GM20000 (cell line): ENCODE measurements at places on chromosomes 13 and 19.

DNA sequence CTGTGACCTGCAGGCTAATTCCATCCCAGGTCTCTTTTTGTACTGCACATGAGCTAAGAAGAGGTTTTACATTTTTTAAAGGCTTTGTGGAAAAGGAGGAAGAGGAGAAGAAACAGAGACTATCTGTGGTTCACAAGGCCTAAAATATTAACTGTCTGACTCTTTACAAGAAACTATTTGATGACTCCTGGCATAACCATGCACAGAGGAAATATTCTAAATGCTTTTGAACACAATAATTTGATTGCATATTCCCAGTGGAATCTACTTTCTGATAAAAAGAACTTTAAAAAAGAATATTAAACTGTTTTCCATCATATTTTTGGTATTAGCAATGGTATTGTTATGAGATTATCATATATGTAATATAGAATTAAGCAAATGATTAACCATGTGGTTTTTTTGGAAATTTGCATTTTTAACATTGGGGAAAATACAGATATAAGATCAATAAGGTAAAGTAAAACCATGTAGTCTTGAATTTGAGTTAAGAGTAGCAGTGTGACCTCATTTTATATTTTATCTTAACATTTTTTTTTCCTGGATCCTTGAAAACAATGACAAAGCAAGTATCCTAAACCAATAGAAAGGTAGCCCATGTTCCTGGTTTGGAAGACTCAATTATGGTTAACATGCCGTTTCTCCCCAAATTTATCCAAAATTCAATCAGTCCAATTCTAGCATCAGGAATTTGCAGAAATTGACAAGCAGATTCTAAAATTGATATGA lies 251.0 kb downstream of the UQCRFS1 start:
- no peak for DNase-seq

DNA sequence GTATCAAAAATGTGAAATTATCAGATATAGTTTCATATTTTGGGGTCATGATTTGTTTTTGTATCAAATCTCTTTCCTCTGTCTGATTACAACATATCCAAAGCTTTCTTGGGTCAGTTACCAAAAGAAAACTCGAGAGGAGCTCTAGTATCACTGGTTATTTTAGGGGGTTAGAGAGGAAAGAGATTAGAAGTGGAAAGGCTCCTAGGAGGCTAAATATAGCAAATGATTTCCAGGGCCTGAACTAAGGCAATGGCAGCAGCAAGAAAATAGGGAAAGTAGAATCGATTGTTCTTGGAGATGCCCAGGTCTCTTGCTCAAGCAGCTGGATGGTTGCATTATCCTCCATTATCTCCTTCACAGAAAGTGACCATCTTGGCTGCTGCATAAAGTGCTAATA lies 72.9 kb downstream of the NHLRC3 start:
- DNase-seq, result no peak

DNA sequence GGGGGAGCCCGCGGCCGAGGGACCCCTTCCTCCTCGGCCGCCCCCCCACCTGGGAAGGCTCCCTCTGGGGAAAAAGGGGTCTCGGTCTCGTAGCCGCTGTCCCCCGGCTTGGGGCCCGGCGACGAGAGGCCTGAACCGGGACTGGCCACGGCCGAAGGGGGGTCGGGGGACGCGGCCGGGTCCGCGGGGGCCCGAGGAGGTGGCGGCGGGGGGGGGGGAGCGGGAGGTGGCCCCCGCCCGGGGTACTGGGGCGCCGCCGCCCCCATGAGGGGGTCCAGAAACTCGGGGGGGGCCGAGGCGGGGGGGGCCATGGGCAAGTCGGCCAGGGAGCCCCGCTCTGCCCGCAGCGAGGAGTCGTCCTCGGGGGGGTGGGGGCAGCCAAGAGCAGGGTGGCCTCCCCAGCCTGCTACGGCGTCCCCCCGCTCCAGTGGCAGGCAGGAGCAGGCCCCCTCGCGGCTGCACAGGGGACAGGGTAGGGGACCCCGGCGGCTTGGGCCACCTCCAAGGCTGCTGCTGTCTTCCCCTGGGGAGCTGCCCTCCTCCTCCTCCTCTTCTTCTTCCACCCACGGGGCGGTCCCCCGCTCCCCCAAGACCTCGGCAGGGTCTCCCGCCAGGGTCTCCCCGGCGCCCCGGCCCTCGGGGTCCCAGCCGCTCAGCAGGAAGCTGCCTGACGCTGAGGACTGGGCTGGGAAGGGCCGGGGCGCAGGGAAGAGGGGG lies 12.9 kb downstream of the LMTK3 start:
- no peak for DNase-seq

DNA sequence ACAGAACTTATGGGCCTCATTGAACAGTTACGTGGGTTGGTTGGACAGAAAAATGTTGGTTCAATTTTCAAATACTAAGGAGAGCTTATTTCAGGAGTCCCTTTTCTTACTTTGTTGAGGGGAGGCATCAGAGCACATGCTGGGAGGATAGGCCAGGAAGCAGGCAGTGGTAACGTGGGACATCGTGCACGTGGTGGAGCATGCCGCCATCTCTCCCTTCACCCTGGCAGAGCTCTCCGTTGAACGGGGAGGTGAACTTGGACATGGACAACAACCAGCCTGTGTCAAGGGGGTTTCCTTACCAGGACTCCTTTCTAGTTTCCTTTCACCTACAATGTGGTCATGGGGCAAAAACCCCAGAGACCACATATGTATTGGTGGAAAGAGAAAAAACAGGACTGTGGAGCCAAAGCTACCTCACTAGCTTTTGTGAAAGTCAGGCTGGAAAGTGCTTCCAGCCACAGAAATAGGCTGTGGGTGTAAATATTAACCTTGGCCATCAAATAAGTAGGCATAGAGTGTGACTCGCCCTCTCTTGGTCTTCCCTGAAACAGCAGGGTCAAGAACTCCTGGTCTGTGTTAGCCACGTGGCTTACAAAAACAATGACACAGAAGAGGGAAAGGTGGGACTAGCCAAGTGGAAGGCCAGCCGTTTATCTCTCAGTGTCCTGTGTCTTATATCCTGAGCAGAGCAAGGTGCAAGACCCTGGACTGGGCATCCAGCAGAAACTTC lies 14.4 kb downstream of the MICOS13 start:
- no peak for DNase-seq

DNA sequence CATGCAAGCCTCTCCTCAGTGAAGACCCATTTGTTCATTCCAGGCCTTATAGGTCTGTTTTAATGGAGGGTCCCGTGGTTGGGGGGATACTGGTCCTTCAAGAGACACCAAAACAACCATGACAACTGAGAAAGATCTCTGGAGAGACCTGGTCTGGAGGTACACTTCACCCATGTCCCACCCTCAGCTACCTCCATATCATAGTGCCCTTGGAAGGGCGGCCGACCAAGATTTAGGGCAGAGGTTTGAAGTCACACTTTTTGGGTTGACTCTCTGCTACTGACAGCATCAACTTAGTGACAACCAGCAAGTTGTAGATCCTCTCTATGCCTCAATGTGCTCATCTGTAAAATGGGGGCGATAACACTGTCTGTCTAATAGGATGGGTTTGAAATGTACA lies 177.3 kb downstream of the TSHZ3 start:
- DNase-seq, result no peak

- DNase-seq, result no peak
These were observed 31.7 kb downstream of the XPO4 start for GRCh38 chr13:20870829-20871228.

DNA sequence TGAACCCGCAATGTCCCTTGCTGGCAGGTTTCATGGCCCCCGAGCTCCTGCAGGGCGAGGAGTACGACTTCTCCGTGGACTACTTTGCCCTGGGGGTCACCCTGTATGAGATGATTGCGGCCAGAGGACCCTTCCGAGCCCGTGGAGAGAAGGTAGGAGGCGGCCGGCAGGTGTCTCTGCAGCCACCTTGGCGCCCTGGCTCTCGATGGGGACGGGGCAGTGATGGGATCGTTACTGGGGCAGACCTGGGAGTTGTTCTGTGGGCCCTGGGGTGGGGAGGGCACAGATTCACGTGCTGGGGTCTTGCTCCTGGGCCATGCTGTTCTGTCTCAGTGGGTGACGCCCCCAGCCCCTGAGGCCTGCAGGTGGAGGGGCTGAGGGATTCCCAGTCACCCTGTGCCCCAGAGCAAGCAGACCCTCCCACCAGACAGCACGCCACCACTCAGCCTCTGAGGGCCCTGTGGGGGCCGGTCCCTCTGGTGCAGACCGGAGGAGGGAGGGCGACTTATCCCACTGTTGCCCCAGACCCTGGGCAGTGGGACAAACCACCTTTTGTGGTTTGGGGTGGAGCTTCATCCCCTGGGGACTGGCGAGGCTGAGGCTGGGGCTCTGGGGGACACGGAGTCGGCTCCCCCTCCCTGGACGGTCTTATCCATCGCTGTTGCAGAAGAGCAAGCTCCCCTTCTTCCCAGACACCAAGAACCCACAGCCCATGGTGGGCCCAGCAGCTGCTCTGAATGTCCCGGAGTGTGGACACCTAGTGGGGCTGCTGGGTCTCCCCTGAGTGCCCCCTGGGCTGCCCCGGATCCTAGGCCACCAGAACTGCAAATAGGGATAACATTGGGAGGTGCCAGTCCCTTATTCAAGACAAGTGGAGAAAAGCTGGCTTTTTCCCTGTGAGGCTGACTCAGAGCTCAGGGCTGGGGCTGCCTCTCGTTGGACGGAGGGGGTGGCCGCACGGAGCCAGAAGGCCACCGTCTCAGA lies 27.5 kb upstream of the TMEM255B start:
- DNase-seq, result no peak

DNA sequence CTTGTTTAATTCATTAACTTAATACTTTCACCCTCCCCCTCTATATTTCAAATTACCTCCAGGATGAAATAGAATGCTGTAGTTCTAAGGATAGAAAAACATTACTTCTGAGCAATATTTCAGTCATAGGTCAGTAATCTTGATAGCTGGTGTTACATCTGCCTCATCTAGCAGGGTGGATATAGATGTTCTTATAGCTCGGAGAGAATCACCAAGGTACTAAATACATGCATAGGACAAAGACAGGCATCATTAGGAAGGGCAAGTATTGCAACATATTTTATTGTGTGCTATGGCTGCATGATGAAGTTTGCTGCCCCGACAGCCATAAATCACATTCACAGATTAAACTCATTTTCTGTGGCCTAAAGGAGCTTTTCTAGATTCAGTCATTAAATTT lies 601.0 kb downstream of the FGF9 start:
- DNase-seq, result no peak

DNA sequence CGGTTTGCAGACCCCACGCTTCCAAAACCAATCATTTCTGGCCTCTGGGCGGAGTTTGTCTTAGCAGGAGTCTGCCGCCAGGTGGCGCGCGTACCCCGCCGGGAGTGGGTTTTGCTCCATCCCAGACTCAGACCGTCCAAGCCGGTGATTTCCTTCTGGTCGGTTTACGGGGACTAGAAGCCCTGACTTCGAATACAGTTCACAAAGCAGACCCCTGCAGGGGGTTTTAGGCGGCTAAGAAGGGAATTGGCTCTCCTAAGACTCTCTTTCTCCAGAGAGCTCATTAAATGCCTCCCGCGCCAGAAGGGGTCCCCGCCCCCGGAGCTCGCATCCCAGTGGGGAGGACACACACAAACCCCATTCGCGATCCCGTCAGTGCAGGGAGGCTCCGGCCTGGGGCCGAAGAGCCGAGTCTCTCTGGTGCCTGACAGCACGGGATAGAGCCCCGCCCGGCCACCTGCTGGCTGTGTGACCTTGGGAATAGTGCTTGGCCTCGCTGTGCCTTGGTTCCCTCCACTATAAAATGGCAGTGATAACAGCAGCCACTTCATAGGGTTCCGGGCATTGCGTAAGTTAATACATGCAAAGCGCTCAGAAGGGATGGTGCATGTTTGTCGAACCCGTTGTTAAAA lies 8.6 kb upstream of the NUP62 start:
- peak; percentile 74 for DNase-seq

- DNase-seq, result no peak
These were observed 6.2 kb upstream of the WBP4 start for GRCh38 chr13:41054919-41055619.

DNA sequence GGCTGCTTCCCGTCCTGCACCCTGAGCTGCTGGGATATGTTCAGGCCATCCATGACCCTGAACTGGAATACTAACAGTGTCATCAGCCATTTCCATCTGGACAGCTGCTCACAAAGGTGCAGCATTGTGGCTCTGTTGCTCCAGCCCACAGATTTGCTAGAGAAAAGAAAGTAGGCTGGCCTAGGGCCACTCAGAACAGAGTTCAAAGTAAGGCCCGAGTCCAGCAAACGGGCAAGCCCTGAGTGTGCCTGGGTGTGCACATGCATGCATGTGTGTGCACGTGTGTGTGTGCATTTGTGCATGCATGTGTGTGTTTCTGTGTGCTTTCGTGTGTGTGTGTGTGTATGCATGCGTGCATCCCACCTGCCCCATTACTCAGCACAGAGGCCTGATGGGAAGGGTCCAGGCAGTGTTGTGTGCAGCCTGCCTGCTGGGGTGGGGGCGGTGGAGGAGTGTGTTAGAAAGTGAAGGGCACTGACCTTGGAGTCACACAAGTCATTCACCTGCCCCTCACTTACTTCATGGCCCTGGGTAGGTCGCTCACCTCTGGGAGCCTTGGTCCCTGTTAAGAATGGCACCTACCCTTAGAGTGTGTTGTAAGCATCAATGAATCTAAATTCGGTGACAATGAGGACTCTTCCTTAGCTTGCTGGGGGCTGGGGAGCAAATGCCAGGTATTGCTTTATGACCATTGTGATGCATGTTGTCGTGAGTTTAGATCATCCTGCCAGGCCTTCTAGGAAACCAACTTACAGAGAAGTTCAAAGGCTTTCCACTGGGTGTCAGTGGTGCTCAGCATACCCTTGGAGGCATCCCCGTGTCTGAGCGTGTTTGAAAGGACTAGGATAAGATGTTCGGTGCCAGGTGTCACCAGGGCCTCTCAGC lies 53.2 kb downstream of the GPR12 start:
- peak; percentile 42 for DNase-seq

DNA sequence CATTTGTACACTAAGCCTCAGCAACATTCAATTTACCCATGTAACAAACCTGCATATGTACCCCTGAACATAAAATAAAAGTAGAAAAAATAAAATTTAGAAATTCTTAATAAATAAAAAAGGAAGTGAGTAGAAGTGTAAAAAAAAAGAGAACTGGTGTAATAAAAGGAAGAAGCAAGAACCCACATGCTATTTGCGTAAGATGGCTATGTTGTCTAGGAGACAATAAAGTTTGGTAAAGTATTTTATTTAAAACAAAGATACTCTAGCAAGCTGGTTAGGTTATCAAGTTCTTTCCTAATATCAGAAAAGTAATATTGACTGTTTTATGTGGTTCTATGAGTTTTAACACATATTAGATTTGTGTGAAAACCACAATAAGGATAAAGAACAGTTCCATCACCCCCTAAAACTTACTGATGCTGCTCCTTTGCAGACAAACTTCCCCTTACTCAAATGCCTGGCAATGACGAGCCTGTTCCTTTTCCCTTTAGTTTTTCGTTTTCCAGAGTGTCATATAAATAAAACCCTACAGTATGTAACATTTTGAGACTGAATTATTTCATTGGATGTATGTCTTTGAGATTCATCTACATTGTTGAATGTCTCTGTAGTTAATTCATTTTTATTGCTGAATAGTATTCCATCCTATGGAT lies 98.9 kb downstream of the TNFSF13B start:
- DNase-seq, result no peak

DNA sequence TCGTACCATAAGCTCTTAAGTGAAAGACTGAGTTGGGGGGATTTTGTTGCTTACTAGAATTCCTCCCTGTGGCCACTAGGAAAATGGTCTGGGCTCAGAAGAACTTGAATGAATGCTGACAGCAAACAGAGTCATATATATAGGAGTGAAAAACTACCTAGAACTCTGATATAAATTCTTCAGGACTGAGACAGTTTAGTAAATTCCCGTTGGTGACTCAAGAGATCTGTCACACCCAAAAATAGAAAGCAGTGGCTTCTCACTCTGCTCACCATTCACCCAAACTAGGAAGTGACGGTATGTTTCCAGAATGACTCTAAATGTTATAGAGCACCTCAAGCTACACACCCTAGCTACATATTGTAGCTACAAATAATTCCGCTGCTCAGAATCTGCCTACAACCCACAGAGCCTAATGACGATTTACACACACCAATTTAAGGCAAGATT lies 116.2 kb downstream of the TBC1D4 start:
- DNase-seq, result peak; percentile 64
